ENCODE measurements at places on chromosomes 3 and 15.

- DNase-seq = no peak
Observed at GRCh38 chr15:59632714-59633113, 21.1 kb downstream of the GCNT3 start.

GRCh38 chr3:114081037-114081436, 24.5 kb downstream of the QTRT2 start:
- DNase-seq = no peak

- no peak for DNase-seq
Observed at GRCh38 chr15:45702041-45702440, 67.2 kb downstream of the SQOR start.

GRCh38 chr15:75745305-75745704, 32.7 kb upstream of the CSPG4 start:
- no peak for DNase-seq

- no peak for DNase-seq
Observed at GRCh38 chr3:170909129-170909903, 879 bp upstream of the EIF5A2 start.

DNA sequence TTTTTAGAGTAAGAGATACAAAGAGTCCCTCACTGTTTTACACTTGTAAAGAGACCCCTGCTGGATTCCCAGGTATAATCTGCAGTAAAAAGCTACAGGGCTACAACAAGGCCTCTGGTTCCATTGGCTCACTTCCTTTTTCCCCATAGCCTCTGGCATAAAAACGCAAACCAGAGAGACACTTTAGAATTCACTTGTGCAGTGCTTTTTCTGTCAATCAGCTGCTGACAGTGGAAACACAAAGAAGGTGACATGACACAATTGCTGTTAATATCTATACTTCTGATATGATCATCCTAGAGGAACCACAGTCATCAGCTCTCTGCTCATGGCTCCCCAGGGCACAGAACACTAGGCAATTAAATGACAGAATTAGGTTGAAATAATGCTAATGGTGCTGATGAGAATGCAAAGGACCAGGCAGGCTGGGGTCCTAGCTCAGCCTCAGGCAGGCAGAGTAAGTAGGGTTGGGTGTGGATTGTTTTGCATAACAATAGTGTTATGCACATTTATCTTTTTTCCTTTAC, 667.9 kb upstream of the CFAP20DC start:
- no peak for DNase-seq

DNA sequence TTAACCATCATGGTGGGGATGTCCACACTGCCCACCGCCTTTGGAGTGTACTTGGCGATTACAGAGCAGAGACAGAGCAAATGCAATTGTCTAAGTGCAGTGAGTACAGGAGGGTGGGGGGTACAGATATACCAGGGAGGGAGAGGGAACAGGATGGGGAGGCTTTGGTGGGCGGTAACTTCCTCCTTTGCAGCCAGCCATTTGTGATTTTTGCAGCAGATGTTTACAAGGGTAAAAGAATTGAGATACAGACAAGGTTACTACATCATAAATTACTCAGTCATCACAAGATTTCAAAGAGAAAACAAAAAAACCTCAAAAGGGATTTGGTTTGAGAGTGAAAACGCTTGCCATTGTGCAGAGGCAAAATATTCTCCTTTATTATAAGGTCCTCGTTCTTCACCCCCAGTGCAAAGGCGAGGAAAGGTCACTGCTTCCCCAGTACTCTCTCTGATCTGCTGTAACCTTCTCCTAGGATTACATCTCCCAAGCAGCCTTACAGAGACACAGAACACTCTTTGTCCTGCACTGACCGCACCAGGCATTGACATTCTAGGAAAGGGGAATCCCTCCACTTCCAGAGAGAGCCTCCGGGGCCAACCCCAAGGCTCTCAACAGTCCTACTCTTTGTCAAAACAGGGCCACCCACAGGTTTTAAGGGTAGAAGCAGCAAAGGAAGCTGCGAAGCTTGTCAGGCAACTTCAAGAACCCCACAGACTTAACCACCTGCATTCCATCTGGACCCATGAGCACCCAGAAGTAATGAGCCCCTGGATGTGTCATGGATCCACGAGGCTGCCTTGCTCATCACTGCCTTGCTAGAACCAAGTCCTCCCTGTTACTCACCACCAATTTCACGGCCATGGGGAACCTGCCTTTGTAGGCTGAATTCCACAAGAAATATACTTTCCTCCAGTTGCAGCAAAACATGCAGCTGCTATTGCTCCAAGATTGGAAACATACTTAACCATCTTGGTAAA, 117.3 kb downstream of the ADAMTS17 start:
- no peak for DNase-seq

DNA sequence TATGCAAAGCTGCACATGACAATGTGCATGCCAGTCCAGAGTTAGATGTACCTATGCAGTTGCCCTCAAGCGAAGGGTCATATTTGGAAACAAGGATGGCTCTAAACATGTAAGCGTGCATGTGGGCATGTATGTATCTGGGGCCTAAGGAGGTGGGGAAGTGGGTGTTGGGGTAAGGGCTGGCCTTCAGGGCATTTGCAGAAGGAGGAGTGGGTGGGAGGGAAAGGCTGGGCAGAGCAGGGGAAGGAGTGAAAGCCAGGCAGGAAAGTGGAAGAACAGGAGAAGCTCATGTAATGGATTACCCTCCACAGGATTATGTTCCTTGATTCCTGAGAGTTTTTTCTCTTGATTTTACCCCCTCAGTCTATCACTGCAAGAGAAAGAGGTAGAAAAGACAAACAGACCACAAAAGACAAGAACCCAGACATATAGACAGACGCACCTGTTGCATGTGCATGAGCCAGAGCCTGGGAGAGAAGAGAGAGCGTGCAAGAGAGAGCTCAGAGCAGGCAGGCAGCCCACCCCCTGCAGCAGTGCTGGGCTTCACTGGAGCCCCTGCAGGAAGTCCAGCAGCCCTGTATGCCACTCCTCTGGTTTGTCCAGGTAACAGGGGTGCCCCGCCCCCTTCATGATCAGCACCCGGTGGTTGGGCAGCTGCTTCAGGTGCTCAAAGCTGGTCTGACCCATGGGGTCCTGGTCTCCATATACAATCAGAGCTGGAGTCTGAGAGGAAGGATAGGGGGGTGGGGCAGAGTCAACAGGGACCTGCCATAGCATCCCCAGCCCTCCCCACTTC, 1.8 kb upstream of the PCBP4 start:
- DNase-seq = no peak

Measured in stimulated activated CD8-positive, alpha-beta memory T cell treated with anti-CD3 and anti-CD28 coated beads, Interleukin-4, amount 100 ng/mL, for 24 hours (primary cell).